Naive thymus-derived CD4-positive, alpha-beta T cell (primary cell): ENCODE measurements at places on chromosomes 2 and 18.

- no peak for DNase-seq
These were observed 1.0 kb downstream of the CD8A start for GRCh38 chr2:86789687-86790133.

DNA sequence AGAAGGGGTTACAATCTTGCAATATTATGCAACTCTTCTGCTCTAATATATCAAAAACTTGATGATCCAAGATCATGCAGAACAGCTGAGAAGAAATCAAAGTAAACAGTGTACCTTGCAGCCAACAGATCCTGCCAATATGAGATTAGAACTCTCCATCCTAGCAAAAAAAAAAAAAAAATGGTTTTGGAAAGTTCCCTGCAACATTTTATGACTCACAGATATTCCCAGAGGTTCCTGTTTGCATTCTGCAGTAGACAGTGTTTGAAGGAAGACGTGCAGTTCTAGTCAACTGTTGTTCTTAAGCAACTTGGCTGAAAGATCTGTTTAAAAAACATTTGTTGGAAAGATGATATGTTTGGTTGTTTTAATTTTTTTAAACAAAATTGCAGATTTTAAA lies 103.6 kb upstream of the WDR75 start:
- no peak for DNase-seq

GRCh38 chr2:216316743-216317142 lies 55.5 kb downstream of the MARCHF4 start:
- DNase-seq: no peak

DNA sequence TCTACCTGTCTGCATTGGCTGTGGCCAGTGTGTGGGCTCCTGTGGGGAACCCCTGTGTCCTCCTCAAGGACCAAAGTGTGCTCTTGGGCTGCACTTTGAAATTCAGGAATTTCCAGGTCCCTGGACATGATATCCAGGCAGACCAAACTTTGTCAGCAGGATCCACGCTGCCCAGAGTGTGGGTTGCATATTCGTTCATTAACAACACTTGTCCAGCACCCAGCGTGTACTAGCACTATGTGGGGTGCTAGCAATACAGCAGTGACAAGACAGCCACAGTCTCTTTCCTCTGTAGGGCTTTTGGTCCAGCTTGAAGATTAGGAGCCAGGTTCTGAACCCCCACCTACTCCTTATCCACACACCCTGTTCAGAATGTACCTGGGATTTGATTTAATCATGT lies 304.5 kb downstream of the ZNF521 start:
- DNase-seq: no peak

- DNase-seq: no peak
These were observed 268.2 kb upstream of the SKOR2 start for GRCh38 chr18:47519706-47520105.
